ENCODE measurements at places on chromosomes 11 and 22. TPM values are rescaled to one million over a fixed set of nuclear protein-coding genes. Genes with fewer than 3 reads are reported as not detected.

The PIWIL4 gene
- 5.0 TPM for polyA plus RNA-seq

The C11orf21 gene
- 1.9 TPM for polyA plus RNA-seq

The CCDC179 gene
- polyA plus RNA-seq, result not detected

The FLRT1 gene
- 4.0 TPM for polyA plus RNA-seq

The SPCS2 gene
- polyA plus RNA-seq, result 168 TPM

The TRIM68 gene
- polyA plus RNA-seq, result 17.9 TPM

The TSKU gene
- 26.5 TPM for polyA plus RNA-seq

The LDHAL6A gene
- polyA plus RNA-seq, result 0.92 TPM

The PAMR1 gene
- polyA plus RNA-seq, result 8.2 TPM

The MS4A18 gene
- polyA plus RNA-seq, result not detected

The MYRF gene
- 30.1 TPM for polyA plus RNA-seq

The GSTT2B gene
- 21.8 TPM for polyA plus RNA-seq

The LRRC51 gene
- polyA plus RNA-seq, result 21.5 TPM

The EHF gene
- 16.0 TPM for polyA plus RNA-seq

The PTPRCAP gene
- 1.8 TPM for polyA plus RNA-seq

The PKNOX2 gene
- polyA plus RNA-seq, result 18.9 TPM

GRCh38 chr11:77619576-77620198, 17.9 kb downstream of the CLNS1A start:
- peak; percentile 18 for DNase-seq

DNA sequence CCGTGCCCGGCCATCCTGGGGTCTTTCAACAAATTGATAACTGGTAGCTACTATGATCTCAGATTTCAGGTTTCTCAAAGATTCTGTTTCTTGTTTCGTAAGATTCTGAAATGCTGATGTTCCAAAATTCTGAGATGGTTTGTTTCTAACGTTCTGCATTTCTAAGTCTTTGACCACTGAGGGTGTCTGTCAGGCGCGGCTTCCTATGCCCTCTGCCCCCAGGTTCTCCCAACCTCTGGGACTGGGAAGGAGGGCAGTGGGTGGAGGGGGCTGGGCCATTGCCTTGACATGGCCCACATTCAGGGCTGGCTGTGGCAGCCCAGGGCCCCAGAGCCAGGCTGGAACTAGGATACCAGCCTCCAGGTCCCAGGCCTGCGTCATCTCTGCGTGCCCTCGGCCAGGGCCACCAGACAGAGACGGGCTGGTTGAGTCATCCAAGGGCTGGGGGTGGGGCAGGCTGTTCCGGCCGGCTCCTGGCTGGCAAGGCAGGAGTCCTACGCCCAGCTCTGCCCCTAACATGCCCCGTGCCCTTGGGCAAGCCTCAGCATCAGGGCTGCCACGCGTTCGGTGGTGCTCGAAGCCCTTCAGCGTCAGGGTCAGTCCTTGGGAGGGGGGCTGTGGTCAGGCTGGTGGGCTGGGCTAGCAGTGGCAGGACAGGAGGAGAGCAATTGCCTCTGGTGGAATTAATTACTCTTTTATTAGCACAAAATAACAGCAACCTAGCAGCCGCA, 5.2 kb downstream of the TMEM134 start:
- DNase-seq, result no peak

GRCh38 chr22:20587206-20587958, 80.0 kb downstream of the MED15 start:
- DNase-seq, result no peak

- DNase-seq, result no peak
Observed at GRCh38 chr11:33608386-33608785, 92.2 kb downstream of the C11orf91 start.

- DNase-seq, result no peak
Observed at GRCh38 chr22:29146091-29146560, 59.6 kb upstream of the EMID1 start.

- no peak for DNase-seq
Observed at GRCh38 chr22:19832476-19833108, 22.1 kb downstream of the GNB1L start.

GRCh38 chr11:40280159-40281051, 1179.0 kb downstream of the LRRC4C start:
- no peak for DNase-seq

DNA sequence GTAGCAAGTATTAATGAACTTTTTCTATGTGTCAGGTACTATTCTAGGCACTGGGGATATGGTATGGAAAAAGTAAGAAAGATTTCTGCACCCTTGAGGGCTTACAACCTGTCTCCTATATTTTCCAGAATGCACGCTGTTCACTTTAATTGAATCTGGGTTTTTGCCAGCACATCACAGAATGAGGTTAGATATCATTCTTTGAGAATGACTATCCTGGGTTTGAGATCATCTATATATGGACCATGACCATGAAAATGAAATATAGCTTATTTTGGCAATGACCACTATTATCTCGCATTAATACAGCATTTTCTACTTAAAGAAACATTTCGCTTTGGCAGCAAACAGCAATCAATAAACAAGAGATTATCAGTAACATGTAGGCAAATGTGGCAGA, 46.9 kb downstream of the C11orf71 start:
- DNase-seq, result no peak

DNA sequence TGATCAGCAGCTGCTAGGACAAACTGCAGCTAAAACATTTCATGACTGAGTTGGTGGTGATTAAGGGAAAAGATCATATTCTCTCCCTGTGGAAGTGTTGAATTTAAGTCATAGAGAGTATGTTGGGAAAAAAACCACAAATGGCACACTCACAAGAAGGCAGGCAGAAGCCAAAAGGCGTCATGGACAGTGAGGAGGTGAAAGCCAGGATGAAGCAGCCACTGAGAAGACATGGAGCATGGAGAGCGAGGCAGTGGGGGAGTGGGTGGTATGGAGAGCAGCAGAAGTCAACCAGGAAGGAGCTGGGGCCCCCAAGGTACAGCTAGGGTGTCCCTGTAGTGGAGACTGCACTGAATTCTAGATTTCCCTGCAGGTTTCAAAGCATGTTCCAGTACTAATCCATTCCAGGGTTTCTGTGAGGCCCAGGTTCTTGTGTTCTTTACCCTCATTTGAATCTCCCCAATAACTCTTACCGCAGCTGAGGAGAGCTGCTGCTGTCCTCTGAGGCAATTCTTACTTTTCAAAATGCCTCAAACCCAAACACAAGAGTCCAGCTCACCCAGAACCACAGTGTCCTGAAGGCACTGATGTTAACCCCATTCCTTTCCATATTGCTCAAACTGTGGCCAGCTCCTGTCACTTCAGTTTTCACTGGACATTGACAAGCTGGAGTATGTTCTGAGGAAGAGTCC, 191.8 kb upstream of the E2F8 start:
- DNase-seq, result no peak

GRCh38 chr22:49302530-49302929, 525.1 kb downstream of the BRD1 start:
- DNase-seq, result no peak

GRCh38 chr22:43182726-43183125, 4.2 kb downstream of the TTLL12 start:
- no peak for DNase-seq

GRCh38 chr11:92316106-92316809, 91.6 kb downstream of the FAT3 start:
- DNase-seq, result no peak

DNA sequence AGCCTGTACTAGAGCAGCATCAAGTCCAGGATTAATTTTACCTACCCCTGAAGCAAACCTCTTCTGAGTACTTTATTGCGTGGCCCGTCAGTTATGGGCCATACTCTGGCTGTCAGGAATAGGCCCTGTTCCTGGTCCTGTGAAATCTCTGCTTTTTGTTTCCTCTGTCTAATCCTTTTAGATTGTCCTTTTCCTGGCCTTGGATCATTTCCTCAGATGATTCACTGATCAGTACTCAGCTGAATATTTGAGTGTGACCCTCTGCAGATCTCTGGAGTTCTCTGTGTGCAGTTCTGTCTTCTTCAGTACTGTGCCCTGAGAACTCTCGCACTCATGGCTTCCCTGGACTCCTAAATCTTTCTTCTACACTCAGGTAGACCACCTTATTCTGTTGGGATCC, 123.5 kb downstream of the UVRAG start:
- DNase-seq, result no peak

GRCh38 chr11:1820463-1821325, 14.1 kb upstream of the SYT8 start:
- no peak for DNase-seq

DNA sequence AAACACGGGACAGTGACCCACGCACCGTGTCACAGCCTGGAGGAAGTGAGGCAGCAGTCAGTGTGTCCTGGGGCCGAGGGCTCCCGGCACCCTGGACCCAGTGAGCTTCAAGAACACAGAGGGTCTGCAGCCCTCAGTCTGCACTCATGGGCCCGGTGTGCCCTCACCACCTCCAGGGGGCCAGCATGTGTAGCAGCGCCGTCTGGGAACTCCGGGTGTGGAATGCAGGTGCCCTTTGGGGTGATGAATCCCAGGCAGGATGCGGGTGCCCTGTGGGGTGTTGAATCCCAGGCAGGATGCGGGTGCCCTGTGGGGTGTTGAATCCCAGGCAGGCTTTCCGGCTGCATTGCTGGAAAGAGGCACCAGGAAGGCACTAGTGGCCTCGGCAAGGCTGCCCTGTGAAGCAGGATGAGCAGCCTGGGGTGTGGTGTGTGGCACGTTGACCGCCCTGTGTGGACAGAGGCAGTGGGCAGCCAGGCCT, 1399.9 kb downstream of the BRD1 start:
- DNase-seq, result peak; percentile 62

DNA sequence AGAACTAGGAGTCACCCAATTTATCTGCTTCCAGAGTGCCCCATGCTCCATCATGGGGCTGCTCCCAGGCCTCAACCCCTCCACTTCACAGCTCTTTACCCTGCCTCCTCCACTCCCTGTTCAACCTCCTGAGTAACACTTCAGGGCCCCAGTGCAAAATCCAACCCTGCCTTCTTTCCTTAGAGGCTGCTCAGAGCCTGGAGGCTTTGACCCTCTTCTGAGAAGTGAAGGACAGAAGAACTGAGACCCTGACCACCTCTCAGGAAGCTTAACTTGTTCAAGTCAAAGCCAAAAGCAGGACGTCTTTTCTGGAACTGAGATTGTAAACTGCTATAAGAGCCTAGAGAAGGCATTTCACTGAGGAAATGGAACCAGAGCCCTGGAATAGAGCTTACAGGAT, 15.5 kb downstream of the EIF3F start:
- DNase-seq, result no peak

DNA sequence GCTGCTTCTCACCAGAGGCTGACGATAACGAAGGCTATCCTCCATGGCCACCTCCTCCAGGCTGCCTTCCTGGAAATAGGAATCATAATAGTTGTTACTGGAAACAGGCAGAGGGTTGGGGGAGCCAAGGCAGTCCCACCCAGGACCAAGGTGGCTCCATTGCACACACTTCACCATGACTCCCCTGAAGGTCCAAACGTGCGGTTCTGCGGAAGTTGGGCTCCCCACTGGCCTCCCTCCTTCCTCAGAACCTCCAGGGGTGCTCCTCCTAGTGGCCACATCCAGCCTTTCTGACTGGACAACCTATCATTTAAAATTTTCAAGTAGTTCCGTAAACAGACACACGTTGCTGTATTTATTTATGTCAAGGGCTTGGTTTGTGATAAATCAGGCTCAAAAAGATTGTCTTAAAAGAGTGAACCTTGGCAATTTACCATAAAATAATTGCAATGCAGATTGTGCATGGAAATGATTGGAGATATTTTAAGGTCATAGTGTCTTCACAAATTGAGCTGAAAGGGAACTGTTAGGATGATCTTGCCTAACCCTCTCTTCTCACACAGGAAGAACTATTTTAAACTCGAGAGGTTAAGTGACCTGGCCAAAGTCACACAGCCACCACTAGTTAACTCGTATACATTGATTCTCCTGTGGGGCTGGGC, 1.4 kb upstream of the TCN2 start:
- DNase-seq, result no peak

DNA sequence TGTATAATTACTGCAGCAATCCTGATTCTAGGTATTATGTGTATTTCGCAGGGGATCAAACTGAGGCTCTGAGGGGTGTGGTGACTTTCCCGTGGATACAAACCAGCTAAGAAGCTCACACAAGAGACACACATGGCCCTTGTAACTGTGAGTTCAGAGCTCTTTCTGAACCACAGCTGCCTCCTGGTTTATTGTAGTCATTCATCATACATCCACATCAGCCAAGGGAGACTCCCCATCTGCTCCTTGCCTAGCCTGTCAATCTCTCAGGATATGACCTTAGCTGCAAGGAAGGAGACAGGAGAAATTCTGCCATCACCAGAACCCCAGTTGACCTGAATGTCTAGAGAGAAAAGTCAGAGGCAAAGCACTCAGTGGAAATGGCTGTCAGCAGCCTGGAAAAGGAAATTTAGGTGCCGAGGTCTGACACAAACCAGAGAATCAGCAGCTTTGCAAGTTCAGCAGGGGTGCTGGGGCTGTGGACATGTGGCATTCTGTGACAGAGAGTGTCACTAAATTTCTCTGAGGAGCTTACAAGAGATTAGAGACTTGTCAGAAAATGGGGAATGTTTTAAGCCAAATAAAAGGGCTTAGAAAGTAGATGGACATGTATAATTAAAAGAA, 209.5 kb downstream of the AASDHPPT start:
- no peak for DNase-seq

DNA sequence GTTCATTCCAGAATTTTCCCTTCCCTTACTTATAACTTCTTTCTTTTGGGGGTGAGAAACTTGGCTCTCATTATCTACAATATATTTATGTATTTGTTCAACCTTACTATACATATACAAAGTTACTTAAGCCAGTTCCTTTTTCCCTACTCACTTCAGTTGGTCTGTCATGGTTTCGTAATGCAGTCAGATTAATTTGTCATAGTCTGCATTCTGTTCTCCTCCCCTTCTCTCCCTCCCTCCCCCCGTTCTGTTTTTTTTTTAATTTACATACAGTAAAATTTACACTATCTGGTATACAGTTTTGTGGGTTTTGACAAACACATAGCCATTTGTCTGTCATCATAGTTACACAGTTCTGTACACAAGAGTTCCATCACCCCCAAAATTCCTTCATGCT, 71.8 kb upstream of the ADORA2A start:
- DNase-seq, result no peak

GRCh38 chr22:17797721-17798559, 23.7 kb upstream of the BID start:
- DNase-seq, result no peak

DNA sequence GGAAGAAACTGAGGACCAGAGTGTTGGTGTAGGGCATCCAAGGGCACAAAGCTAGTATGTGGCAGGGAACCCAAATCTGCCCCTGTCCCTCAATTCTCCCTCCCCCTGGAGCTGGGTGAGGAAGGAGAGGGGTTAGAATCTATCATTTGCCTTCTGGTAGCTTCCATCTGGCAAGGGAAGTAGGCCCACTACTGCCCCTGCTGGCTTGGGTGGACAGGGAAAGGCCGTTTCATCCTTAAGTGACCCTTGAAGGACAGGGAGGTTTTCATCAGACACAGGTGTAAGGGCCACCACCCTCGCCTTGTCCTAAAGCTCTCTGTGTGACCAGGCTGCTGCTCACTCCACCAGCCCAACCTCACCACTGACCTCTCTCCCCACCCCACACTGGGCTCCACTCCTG, 22.1 kb downstream of the NECTIN1 start:
- DNase-seq, result no peak

DNA sequence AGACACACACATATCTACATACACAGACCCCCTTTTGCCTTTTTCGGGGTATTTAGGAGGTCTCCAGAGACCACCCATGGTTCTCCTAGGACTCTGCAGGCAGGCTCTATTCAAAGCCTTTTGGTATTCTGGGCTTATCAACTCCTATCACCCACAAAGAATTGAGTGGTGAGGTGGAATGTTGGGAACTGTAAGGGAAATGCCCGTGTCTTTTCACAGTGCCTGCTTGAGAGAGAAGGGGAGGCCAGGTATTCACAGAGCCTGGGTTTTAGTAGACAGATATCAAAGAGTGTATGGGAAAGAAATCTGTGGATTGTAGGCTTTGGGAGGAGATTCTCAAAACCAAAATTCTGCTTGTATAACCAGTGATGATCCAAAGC, 44.0 kb upstream of the CSNK2A3 start:
- no peak for DNase-seq

- no peak for DNase-seq
Observed at GRCh38 chr22:42430528-42431125, 1.6 kb downstream of the NFAM1 start.

All from left lung (tissue), 14 donors.